ENCODE measurements at places on chromosomes 4 and X. TPM values are rescaled to one million over a fixed set of nuclear protein-coding genes. Genes with fewer than 3 reads are reported as not detected.

- H3K4me3 ChIP-seq = peak overlapping the region; percentile 88
- H3K4me1 ChIP-seq = no peaks in the 10 kb centered on the region
- peak; percentile 78 for DNase-seq
- peak overlapping the region; percentile 93 for H3K27ac ChIP-seq
These were observed 677 bp upstream of the NONO start for GRCh38 chrX:71282514-71283402.

DNA sequence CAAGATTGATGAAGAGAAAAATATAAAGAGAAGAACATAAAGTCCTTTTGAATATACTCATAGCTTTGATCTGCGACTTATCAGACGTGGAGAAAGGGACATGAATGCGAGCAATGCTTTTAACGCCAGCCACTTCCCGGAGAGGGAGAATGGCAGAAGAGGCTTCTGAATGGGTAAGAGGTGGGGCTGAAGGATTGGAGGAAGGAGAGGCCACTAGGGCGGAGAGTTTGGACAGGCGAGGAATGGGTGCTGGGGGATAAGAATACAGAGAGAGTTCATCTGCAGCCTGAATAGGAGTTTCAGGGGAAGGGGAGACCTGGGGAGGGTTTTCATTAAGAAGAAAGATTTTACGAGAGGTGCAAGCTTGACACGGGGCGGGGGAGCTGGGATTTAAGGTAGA is 2534.9 kb downstream of the PCDH7 start:
- no peaks in the 10 kb centered on the region for H3K4me1 ChIP-seq
- H3K27me3 ChIP-seq = no peaks in the 10 kb centered on the region
- no peak overlapping the region for H3K27ac ChIP-seq
- no peak for DNase-seq
- H3K4me3 ChIP-seq = no peak overlapping the region

DNA sequence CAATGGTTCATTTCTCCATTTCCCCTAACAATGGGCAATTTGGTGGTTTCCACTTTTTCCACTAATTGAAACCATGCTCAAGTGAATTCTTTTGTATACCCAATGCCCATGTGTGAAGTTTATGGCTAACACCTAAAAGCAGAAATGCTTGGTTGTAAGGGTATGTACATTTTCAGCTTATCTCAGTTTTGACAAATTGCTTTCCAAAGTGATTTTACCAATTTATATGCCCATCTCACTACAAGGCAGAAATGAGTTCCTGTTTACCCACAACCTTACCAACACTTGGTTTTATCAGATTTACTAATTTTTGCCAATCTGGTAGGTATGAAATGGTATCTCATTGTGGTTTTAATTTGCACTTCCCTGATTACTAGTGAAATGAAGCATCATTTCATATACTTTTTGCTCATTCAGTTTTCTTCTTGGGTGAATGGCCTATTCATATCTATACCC is 14.8 kb downstream of the GPR34 start:
- no peaks in the 10 kb centered on the region for H3K36me3 ChIP-seq
- H3K27ac ChIP-seq = no peak overlapping the region
- H3K4me3 ChIP-seq = no peak overlapping the region
- no peak for DNase-seq

DNA sequence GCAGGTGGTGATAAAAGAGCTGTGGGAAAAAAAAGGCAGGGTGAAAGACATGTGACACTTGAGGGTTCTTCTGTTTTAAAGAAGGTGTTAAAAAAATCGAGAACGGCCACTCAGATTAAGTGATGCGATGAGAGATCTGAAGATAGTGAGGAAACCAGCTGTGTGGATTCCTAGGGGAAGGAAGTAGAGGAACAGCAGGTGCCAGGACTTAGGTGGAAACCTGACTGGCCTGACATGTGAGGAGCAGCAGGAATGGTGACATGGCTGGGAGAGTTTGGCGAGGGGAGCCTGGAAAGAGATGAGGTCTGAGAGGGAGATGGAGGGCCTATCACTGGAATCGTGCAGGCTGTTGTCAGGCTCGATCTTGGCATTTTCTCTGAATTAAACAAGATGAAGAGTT is 55.5 kb downstream of the BMPR1B start:
- H3K4me1 ChIP-seq = no peaks in the 10 kb centered on the region
- H3K27me3 ChIP-seq = no peaks in the 10 kb centered on the region
- H3K4me3 ChIP-seq = no peak overlapping the region
- no peak overlapping the region for H3K27ac ChIP-seq
- H3K36me3 ChIP-seq = no peaks in the 10 kb centered on the region

The COL4A6 gene
- total RNA-seq = not detected

The MAGEA4 gene
- not detected for total RNA-seq

The TMEM31 gene
- total RNA-seq = not detected

The KLF8 gene
- 19.3 TPM for total RNA-seq

The UGT2B17 gene
- not detected for total RNA-seq

Measured in naive thymus-derived CD4-positive, alpha-beta T cell (primary cell).